ENCODE measurements at places on chromosomes 6 and 20.

GRCh38 chr6:143333081-143333480 lies 117.4 kb downstream of the ADAT2 start:
- no peak for DNase-seq

DNA sequence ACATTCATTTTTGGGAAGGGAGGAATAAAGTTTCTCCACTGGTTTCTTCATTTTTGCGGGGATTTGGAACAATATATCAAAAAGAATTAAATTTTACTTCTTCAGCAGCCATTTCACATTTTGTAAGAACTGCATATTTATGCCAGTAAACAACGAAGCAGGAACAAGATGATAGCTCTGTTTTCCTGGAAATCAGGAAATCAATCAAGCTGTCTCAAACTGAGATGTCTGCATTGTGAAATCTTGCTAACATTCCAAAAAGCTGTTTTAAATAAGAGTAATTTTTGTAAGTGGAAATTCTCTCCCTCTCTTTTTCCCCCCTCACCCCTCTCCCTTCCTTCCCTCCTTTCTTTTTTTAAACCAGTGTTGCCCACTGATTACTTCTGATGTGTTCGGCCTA lies 20.0 kb downstream of the MAPK13 start:
- DNase-seq: no peak

DNA sequence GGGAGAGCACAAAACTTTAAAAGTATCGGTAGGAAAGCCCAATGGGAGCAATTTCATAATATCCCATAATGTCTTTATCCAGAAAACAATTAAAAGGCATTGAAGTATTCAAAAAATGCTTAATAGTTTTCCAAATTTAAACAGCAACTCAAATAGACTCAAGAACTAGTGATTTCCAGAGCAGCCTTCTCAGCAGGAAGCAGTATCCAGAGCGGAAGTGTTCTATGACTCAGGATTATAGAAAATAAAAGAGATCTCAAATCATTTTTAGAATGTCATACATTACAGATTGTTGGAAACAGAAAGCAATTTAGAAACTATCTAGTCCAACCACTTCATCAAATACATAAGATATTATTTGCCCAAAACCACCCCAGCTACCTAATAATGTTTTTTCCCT lies 79.3 kb downstream of the COL12A1 start:
- no peak for DNase-seq

DNA sequence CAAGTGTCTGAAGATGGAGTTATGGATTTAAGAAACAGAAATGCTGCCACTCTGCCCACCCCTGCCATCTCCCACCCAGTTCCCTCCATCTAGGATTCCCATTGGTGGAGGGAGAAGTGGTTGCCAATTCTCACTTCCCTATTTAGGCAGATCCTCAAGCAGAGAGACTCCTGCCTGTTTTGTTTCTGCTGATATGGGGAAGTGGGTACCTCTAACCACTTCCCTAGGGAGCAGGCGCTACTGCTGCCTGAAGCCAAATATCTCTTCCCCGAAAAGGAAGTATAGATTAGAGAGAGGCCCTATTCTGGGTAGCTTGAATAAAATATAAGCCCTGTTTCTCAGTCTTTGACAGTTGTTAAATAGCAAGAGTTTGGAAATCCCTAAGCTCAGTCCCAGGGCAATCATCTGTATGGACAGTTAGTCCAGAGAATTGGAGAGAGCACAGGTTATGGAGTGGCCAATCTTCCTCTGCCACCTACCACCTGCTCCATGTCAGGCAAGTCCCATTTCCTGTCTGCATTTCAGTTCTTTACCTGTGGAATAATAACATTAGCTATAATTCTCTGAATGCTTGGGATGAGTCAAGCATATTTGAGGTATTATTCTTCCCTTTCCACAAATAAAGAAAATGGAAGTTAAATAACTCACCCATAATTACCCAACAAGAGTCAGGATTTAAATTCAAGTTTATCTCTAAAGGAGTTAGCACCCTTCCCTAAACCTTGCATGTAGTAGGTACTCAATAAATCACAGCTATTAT lies 2.6 kb upstream of the ADGB start:
- DNase-seq: no peak

DNA sequence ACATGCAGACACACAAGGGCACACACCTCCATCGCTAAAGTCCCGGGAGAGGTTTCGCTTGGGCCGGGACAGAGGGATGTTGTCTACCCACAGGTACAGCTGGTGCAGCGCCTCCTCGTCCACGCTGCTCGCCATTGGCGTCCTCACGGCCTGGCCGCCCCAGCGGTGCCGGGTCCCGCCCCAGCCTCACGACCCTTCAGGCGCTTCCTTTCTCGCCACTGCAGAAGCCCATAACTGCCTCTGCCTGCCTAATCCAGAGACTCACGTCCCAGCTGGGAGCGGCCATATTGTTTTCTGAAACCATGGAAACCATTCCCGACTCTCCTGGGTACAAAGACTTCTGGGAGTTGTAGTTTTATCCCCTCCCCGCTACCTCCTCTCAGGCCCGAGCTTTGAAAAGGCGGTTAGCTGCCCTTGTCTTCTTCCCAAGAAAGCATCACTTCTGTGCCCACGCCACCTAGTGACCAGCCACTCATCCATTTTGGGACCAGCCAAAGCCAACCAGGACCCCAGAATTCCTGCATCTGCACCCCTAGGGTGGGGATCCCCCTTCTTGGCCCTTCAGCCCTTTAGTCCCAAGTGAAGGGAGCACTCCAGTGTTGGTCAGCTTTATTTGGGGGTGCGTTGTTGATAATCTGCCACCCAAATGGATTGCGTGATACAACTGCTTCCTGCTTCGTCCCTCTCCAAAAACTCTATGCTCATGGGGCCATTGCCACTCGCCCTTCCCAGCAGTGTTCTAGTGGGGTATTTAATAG lies at the start of gene SPEF1:
Gene SPEF1, minus strand, starts transcription at position 296 of the 758 bp plus-strand sequence. Its CDS starts 161 bp downstream, at position 135.
- peak; percentile 89 for DNase-seq

DNA sequence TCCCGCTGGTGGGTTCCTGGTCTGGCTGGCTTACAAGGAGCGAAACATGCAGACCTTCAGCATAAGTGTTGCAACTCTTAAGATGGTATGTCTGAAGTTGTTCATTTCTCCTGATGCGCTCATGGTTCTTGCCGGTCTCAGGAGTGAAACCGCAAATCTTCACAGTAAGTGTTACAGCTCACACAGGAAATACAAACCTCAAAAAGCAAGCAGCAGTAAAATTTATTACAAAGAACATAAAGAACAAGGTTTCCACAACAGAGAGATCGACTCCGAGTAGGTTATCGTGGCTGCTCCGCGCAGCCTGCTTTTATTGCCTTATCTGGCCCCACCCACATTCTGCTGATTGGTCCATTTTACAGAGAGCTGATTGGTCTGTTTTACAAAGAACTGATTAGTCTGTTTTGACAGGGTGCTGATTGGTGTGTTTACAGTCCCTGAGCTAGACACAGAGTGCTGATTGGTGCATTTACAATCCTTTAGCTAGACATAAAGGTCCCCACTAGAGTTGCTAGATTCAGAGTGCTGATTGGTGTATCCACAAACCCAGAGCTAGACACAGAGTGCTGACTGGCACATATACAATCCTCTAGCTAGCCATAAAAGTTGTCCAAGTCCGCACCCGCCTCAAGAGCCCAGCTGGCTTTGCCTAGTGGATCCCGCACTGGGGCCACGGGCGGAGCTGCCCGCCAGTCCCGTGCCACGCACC lies 39.2 kb downstream of the TRIM27 start:
- no peak for DNase-seq

DNA sequence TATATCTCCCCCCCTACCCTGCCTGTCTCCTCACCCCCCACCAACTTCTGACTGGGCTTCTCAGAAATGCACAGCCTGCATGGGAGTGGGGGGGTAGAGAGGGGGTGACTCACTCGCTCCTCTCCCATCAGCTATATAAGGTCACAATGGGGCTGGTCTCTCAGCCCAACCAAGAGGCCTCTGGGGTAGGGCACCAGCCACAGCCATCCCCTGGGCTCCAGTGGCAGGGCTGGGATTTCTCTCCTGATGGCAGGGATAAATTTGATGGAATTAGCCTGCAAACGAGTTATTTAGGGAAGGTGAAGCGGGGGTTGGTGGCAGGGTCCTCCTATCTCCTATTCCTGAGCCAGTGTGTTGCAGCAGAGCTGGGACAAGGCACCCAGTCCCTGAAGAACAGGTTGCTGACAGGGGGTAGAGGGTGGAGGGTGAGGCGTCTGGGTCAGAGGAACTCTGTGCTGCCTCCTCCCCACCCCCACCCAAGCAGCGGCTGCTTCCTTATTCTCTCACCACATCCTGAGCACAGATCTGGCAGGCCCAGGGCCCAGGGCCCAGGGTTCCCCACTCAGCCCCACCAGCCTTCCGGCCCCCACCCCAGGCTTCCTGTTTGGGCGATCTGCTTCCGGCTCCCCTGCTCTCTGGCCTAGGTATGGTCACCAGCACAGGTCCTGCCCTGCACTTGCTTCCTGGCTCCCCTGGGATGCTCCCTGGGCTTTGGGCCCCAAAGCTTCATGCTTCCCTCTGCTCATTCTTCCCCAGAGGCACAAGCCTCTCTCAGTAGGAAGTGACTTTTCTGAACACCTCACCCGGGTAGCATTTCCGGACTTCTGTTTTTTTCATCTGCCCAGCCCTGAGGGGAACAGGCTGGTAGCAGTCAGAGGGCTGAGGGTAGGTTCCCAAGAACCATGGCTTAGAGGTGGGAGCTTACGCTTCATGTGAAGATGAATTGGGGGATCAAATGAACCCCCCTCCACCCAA lies 4.0 kb downstream of the PPP1R18 start:
- DNase-seq: peak; percentile 2

- DNase-seq: no peak
Measured at GRCh38 chr20:57936636-57937385, 227.0 kb upstream of the PMEPA1 start.

- no peak for DNase-seq
Measured at GRCh38 chr6:115902436-115902835, 158.3 kb downstream of the FRK start.

- no peak for DNase-seq
Measured at GRCh38 chr20:41138475-41139226, 1.3 kb downstream of the PLCG1 start.

DNA sequence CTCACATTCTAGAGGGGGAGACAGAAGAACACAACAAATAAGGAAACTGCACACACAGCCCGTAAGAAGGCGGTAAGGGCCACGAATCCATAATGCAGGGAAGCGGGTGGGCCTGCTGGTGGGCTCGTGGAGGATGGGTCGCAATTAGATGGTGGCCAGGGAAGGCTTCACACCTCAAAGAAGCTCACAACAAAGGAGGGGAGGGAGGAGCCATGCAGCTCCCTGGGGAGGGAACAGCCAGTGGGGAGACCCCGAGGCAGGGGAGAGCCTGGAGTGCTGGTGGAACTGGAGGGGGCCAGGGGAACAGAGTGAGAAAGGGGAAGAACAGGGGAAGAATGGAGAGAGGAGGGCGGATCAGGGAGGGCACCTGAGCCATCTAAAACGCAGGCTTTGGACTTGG lies 13.4 kb downstream of the SRC start:
- no peak for DNase-seq

DNA sequence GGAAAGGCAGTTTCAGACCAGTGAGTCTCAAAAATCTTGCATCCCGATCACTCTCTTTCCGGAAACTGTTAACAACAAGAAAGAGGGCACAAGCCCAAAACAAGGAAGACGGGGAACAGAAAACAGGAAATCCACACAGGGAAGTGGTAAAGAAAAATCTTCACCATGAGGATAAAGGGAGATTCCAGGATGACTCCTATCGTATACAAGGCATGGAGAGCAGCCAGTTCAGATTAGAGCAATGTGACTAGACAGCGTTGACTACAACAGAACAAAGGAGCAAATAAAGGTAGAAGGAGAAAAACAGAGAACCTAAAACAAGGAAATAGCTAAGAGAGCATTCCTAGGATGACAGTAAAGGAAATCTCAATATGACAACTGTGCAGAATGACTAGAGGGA lies 26.5 kb downstream of the VNN1 start:
- no peak for DNase-seq

- DNase-seq: no peak
Measured at GRCh38 chr6:76772951-76773350, 690.3 kb downstream of the HTR1B start.

- no peak for DNase-seq
Measured at GRCh38 chr20:32343439-32343838, 14.7 kb upstream of the ASXL1 start.

DNA sequence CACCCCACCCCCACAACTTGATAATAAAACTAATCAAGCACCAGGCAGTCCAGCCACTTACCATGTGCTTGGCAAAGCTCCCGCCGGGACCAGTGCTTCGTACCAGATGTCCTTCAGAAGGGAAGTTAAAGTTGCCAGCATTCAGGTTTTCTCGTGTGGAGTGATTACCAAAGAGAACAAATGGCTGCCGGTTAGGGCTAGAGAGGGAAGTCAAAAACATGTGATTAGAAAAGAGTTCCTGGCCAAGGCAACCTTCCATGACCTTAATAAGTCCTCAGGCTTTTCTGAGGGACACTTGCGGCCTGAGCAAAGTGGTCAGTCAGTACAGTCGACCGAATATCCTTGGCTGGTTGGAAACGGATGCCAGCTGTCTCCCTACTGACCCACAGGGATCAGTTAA lies 67.0 kb downstream of the DNAAF9 start:
- DNase-seq: no peak

- DNase-seq: peak; percentile 47
Measured at GRCh38 chr6:116572162-116572561, 858 bp downstream of the RWDD1 start.

- no peak for DNase-seq
Measured at GRCh38 chr6:11416936-11417576, 120.5 kb upstream of the TMEM170B start.

- DNase-seq: no peak
Measured at GRCh38 chr20:58267389-58268215, 39.1 kb upstream of the ANKRD60 start.

- no peak for DNase-seq
Measured at GRCh38 chr6:30325150-30325872, 1.4 kb upstream of the TRIM39 start.

- peak; percentile 52 for DNase-seq
Measured at GRCh38 chr6:157953580-157954091, 28.0 kb upstream of the SYNJ2 start.

DNA sequence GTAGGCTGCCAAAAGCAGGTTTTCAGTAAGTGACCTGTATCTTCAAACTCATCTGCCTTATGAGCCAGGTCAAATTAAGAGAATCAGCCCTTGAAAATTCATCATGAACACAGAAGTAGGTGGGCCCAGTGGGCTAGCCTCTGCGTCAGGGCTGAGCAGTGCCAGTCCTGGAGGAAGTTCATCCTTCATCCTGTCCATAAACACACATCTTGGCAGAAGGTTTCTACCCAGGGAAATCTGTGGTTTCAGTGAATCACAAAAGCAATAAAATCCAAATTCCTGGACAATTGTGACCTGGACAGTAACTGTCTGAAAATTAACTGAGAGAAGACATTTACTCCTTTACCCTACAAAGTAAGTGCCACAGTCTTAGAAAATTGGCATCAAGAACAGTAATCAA lies 72.4 kb downstream of the ATG5 start:
- no peak for DNase-seq

DNA sequence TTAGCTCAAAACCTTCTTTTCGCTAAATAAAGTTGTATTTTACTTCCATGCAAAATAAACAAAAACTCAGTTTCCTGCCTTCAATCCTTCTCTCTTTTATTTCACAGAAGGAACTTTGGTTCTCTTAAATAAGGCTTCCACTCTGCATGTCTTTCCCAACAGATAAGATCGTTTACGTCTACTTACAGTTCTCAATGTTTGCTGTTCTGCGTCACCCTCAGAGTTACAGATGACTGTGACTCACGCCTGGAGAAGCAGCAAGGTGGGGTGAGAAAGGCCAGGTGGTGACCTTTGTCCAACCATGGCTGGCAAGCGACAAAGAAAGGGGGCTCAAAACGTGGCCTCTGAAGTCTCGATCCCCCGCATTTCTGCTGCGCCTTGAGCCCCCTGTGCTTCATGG lies 51.4 kb upstream of the RPS6KA2 start:
- DNase-seq: no peak

Measured in NCI-H1417 (cell line).